Anterior cingulate cortex (tissue), 58 donors: ENCODE measurements at places on chromosomes 2 and 18.

DNA sequence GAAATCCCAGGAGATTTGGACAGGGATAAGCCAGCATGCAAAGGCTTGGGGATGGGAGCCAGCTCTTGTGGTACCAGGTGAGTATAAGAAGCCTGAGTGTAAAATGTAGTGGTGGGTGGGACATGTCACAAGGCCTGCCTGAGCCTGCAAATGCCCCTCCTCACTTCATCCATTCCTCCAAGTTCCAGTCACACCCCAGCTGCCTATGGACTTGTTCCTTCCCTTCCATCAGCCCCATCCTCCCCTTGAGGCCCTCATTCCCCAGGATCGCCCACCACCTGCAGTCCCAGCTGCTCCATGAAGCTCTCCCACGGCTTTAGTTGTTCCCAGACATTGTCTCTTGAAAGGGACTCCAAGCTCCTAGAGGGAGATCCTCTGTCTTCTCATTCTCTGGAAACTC lies 81.5 kb downstream of the MARCO start:
- no peak for DNase-seq

- no peak for DNase-seq
Observed at GRCh38 chr18:6284761-6285160, 129.9 kb downstream of the L3MBTL4 start.

- no peak for DNase-seq
Observed at GRCh38 chr18:6979954-6980353, 137.6 kb downstream of the LAMA1 start.

DNA sequence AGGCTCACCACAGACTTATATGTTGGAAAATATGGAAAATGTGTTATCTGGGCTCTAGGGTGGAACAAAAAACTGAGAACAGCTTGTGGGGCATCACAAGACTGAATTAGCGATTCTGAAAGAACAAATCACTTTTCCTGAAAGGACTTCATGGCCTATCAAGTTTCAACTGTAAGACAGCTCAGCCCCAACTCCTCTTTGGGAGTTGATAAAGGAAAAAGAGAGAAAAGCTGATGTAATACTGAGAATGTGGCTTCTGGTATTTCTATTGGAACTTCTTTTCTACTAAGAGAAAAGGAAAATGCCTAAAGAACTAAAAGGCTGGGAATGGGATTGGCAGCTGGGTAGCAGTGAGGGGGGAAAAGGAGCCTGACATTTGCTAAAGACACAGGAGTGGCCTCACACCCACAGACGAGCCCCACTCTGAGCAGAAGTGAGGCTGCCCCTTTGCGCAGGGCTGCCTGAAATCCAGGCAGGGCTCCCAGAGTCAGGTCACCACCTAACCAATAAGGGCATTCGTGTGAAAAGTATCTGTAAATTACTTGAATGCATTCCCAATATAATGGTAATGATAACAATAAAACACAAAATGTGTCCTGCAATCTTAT lies 75.6 kb downstream of the LRP2 start:
- DNase-seq = no peak

DNA sequence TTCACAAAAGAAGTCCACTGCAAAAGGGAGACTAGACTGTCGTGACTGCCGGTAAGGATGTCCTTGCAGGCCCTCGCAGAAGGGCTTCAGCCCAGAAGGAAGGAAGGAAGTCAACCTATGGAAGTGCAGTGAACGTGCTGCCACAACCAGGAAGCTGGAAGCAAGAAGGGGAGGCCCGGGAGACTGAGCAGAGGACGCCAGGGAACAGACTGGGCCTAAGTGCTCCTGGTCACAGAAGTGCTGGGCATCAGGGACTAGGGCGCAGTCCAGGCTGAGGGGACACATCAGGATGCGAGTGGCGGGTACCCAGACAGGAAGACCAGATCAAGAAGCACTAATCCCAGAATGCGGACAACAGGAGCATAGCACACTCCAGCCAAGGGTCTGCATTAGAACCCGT lies 78.8 kb downstream of the PIEZO2 start:
- DNase-seq = no peak

DNA sequence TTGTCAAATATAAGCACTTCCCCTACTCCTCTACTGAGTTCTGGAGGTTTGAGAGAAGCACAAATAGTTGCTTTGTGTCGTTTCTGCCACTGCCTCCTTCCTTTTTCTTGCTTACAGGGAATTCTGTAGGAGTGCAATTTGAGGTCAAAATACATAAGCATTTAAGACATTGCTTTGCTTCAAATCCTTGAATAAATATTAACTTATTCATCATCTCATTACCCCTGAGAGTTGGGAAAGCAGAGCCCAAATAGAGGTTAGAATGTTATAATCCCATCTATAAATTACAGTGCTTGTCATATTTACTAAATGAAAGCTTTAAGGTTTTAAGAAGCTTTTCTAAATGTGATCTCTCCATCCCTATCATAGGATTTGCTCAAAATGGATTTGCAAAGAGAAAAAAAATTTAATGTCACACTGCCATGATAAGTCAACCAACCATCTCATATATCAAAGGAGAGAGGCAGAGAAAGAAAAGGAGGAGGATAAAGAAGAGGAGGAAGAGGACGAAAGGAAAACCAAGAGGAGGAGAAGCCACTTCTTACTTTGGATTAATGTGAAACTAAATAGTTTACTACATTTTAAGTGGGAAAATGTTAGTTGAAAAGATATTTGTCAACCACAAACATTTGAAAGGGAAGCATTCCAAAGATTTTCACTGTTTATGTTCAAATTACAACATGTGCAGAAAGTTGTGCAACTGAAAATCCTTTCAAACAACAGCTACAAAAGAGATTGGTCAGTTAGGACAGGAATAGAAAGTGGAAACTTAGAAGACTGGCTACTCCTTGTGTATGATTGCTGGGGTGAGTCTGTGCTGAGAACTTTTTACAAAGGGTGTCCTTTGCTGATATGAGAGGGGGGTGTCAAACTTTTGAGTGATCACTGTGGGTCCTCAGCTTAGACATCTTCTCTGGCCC lies 277.3 kb upstream of the FN1 start:
- DNase-seq = no peak

DNA sequence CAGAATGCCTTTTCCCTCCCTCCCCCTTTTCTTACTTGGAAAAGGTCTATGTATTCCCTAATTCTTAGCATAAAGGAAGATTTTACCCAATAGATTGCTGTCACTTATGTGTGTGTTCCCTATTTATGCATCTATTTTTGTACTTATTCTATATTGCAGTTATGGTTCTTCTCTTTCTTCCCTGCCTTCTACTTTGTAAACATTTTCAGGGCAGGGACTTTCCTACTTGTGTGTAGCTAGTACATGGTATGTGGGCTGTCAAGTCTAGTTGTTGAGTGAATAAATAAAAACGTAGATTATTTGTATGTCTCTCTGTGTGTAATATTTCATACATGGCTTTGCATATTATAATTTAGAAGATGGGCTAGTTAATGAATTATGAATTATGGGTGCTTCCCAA lies 45.3 kb downstream of the PSMD14 start:
- no peak for DNase-seq

DNA sequence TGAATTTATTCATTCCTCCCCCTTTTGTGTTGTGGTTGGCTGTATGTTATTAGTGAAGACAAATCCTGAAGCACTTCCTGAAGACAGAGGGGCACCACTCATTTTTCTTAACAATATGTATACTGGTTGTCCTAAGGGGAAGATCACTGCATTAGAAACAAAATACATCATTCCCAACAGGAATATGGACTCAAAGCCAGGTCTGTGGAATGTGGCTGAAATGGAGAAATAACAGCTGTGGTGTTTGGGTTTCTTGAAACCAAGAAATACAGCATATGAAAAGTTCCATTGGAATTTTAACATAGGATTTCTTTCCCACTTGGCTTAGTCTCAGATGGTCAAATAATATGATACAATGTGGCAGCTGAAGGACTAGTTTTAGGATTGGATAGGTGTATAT lies 267.6 kb downstream of the KCNE4 start:
- no peak for DNase-seq

DNA sequence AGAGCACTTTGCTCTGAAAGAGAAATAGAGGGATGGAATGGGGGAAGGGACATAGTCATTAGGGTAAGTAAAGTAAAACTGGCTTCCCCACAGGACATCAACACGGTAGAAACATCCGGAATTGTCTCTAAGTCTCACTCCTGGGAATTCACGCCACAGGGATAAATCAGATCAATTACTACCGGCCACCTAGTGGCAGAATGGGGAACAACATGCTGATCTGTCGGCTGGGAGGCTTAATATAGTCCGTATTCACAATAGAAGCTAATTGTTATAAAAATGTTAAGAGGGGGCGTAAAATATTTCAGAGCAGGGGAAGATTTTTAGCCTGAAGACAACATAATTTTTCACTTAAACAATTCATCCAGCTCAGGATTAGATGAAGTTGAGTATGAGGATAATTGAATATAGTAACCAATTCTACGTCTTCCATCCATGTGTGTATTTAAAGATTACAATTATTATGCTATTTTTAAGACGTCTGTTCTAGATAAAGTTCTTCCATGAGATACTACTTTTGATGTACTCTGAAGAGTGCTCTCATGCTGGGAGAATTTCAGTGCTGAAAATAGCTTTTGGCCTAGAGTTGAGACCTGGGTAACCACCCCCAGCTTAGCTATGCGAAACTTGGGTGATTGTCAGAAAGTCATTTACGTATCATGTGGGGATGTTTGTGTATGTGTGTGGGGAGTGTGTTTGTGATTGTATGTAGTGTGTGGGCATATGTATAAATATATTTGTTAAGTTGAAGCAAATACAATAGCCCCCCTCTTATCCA lies 65.7 kb downstream of the LRRTM1 start:
- DNase-seq = peak; percentile 2

DNA sequence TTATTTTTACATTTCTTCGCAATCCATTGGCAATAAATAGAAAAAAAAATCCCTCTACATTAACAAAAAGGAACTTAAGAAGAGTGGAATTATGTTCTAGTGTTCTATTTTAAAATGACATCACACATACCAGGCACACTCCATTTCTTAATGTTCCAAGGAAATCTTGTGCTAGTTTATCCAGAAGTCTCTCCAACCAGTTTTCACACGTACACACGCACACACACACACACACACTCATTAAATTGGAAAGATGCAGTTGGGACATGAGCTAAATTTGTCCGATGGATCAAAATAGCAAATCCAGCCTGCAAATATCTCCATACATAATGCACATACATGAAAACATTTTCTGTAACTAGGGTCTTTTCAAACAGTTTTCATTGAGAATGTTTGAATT lies 78.3 kb downstream of the KCNJ3 start:
- DNase-seq = no peak

- DNase-seq = no peak
Observed at GRCh38 chr18:45084206-45084605, 403.5 kb downstream of the SETBP1 start.

- peak; percentile 2 for DNase-seq
Observed at GRCh38 chr2:25822190-25823117, 55.8 kb downstream of the ASXL2 start.

- DNase-seq = no peak
Observed at GRCh38 chr2:189083106-189083505, 96.5 kb downstream of the COL5A2 start.

DNA sequence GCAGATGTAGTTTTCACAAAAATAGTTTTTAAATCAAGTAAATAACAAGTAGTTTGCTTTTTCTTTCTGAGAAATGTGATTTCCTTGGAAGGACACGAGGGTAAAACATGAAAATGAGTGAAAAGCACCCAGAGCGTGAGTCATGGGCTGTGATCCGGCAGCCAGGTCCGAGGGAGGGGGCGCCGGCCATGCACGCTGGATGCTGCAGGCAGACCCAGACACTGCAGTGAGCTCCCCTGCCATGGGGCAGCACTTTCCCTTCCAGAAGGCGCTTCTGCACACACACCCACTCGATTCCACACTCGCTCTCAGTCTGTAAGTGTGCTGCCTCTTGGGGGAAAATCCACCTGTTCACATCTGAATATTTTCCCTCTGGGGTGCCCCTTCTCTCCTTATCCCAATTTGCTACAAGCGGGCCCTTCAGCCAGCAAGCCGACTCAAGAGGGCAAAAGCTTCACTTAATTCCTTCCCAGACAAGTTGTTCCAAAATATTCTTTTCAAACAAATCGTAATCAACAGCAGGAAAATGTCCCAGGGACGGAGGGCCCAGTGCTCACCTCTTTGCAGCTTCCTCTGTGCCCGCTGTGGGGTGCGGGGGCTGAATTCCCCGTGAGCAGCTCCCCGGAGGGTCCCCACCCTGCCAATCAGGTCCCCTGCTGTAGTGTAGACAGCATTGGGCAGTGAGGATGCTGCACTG lies 87.0 kb upstream of the ID2 start:
- no peak for DNase-seq

DNA sequence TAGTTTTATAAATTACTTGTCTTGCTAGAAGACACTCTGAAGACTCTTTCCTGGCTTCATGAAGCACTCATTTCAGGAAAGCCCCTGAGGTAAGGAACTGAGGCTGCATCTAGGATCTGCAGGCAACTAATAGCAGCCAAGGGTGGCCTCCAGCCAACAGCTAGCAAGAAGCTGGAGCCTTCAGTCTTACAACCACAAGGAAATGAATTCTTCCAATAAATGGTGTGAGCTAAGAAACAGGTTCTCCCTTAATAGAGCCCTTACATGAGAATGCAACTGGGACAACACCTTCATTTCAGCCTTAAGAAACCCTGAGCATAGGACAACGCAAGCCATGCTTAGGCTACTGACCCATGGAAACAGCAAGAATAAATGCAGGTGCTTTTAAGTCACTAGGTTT lies 254.6 kb upstream of the RBBP8 start:
- DNase-seq = no peak

- peak; percentile 86 for DNase-seq
Observed at GRCh38 chr18:12455496-12455895, 47.8 kb downstream of the PRELID3A start.

DNA sequence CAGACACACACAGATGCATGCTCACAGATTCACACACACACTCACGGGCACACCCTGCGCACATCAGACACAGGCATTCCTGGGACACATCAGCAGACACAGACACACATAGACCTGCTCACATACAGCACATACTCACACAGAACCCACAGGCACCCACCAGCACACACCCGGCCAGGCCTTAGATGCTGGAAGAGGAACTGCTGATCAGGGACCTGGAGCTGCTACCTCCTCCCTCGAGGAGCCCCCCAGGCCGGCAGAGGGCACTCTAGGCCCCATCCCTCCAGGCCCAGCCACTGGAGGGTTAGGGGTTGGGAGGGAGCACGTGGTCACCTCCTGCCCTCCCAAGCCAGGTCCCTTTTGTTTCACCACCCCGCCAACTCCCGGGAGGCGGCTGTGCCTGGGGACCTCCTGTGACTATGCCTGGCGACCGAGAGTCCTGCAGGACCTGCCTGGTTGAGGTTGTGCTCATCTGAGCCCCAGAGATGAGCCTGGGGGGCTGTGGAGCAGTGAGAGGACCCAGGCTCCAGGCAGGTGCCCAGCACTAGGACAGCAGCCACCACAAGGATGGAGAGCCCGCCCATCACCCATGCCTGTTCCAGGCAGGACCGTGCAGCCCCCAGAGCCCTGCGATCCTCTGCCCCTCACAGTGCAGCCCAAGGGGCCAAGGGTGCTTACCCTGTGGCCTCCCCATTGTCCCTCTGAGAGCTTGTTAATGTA lies 21.0 kb upstream of the PTMA start:
- DNase-seq = peak; percentile 80

GRCh38 chr18:70158992-70159717 lies 46.3 kb downstream of the RTTN start:
- DNase-seq = no peak
